ENCODE measurements at places on chromosomes 12 and 14.

DNA sequence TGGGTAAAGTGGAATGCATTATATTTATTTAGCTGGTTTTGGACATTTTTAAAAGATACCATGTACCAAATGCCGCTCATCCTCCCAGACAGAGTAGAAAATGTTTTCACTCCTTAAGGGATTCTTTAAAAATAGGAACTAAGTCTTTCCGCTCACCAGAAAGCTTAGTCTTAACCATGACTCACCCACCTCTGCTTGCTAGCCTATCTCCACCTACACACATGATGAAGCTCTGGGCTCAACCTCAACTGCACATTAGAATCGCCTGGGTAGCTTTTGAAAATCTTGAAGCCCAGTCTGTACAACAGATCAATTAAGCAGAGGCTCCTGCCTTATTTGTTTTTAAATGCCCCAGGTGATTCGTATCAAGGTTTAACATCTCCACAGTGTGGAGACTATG is 260.5 kb downstream of the NEDD1 start:
- no peak for DNase-seq

GRCh38 chr14:55684956-55685584 is 105.1 kb downstream of the KTN1 start:
- DNase-seq: no peak

DNA sequence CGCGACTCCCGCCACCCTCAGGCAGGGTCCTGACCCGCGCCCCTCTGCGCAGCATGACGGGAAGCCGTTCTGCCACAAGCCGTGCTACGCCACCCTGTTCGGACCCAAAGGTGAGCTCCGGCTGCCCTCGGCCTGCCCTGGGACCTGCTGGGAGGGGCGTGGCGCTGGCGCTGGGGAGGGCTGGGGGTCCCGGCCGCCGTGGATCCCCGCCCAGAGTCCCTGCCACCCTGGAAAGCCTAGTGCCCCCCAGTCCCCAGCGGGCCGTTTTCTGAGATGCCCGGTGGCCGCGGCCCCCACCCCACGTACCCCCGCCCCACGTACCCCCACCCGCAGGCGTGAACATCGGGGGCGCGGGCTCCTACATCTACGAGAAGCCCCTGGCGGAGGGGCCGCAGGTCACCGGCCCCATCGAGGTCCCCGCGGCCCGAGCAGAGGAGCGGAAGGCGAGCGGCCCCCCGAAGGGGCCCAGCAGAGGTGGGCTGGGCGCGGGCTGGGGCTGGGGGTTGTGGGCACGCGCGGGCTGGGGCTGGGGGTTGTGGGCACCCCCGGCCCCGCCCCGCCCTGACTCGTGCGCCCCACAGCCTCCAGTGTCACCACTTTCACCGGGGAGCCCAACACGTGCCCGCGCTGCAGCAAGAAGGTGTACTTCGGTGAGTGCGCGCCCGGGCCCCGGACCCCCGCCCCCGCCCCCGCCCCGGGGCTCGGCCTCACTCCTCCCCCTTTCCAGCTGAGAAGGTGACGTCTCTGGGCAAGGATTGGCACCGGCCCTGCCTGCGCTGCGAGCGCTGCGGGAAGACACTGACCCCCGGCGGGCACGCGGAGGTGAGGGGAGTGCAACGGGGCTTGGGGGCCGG is 4.0 kb downstream of the CRIP2 start:
- DNase-seq: peak; percentile 75

DNA sequence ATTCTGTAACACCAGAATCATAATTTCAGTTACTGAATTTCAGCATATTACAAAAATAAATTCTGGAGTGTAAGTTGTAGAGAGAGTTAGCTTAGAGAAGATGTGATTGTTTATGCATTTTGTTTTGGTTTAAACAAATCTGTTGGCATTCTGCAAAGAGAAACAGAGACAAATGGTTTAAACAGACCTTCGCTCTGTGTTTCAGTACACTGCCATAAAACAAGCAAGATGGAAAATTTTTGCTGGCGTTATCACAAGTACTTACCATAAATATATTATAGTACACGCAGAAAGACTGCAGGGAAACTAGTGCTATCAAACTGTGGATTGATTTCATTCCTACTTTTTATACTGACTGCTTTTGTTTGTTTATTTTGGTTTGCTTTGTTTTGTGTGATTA is 850.3 kb upstream of the FOXG1 start:
- no peak for DNase-seq

DNA sequence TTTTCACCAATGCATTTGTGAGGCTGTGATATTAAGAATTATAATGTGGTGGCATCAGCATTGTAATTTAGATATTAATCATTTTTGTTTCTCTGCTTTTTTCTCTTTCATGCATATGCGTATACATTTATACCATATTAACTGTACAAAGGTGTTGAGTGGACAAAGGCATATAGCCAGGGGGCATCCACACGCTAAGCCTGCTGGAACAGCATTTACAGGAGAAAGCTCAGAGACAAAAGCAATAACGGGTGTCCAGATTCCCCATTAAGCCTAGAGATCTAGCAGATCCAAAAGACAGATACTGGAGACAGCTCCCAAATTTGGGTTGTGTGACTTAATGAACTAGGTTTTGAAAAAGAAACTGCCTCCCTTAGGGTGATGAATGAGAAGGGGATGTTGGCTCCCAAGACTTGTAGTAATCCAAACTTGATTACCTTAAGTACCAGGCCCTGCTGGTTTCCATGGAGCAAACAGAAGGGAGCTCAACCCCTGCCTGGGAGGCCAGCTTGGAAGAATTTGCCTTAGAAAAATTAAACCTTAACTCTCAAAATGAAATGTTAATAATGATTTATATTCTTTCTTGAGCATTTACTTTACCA is 181.9 kb downstream of the SLC6A15 start:
- no peak for DNase-seq

GRCh38 chr12:62468935-62469334 is 2.3 kb downstream of the MON2 start:
- no peak for DNase-seq

GRCh38 chr14:70881549-70882177 is 25.6 kb upstream of the PCNX1 start:
- DNase-seq: peak; percentile 45

DNA sequence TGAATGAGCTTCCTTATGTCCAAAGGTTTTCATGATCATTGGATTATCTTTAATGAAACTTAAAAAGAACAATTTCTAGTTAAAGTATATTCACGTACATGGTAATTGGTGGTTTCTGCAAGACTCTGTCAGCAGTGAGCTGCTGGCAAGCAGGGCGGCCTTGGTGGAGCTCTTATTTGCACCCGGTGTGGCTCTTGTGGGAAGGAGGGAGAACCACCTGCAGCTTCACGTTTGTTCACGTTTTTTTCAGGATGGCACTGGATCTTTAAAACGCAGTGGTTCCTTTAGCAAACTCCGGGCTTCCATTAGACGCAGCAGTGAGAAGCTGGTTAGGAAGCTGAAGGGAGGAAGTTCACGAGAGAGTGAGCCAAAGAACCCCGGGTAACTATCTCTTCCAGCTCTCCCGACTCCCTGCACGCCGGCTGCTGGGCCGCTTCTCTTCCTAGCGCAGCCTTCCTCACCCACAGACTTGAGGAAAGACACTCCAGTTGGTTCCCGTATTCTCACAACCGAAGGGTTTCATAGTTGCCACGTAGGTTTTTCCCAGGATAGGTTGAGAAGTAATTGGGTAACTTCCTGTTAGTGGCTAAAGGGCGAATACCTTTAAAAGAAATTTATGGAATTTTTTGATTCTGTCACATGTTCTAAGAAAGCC is 28.3 kb downstream of the XRCC3 start:
- no peak for DNase-seq

DNA sequence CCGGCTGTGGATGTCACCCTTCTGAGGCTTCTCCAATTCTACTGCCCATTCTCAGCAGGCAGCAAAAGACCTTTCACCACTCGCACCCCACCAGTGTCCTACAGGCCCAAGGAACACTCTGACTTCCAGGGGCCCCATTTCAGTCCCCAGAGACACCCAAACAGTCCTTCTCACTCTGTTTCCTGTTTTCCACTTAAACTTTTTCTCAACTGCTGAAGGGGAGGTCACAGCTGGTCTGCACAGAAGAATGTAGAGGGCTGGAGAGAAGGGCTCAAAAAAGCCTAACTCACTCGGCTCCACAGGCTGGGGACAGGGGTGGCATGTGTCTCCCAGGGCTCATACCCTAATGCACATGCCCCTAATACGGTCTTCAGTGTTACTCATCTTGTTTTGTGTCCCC is 4.2 kb upstream of the DTX1 start:
- DNase-seq: no peak

GRCh38 chr12:57012600-57013465 is 3.5 kb downstream of the TAC3 start:
- no peak for DNase-seq

DNA sequence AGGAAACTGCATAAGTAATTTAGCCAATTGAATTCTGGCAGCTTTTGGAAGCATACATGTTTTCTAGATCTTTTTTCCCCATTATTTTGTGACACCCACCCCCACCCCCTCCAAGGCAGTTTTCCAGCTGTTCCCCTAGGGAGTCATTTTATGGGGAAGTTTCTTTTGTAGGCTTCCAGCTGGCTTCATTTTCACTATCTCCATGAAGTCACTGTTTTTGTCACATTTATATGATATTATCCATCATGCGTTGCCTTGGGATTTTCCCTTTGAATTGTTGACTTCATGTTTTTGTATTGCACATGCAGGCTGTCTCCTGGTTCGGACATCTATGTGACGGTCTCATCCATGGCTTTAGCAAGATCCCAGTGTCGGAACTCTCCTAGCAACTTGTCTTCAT is 233.6 kb upstream of the RGS6 start:
- DNase-seq: no peak

DNA sequence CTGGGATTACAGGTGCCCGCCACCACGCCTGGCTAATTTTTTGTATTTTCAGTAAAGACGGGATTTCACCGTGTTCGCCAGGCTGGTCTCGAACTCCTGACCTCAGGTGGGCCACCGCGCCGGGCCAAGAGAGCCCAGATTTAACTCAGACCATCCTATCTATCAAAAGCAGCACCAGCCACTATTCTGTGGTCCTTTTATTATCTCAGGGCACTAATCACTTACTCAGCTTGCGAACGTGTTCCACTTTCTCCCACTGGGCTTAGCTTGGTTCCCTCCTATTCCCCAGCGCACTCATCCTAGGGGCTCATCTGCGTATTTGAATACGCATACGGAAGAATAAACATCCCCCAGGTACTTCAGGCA is 16.2 kb upstream of the AACS start:
- no peak for DNase-seq

- no peak for DNase-seq
Measured at GRCh38 chr12:26678697-26679660, 154.0 kb downstream of the ITPR2 start.
